Epithelial cell of umbilical artery (primary cell): ENCODE measurements at places on chromosomes 5 and 9. TPM values are rescaled to one million over a fixed set of nuclear protein-coding genes. Genes with fewer than 3 reads are reported as not detected.

PCDHGA1 gene
- under 0.01 and 0.32 TPM in 2 replicates for total RNA-seq

MYMK gene
- total RNA-seq: not detected in 2 replicates

MFAP3 gene
- total RNA-seq: 90.0 and 145 TPM in 2 replicates

PCA3 gene
- under 0.01 and 0.30 TPM in 2 replicates for total RNA-seq

MED27 gene
- total RNA-seq: 10.8 and 14.9 TPM in 2 replicates

PLAC8L1 gene
- not detected in 2 replicates for total RNA-seq

PCDHA8 gene
- 0.15 TPM in 1 of 2 replicates, not detected in the other for total RNA-seq
